ENCODE measurements at places on chromosomes 2 and 18.

- no peak for DNase-seq
Observed at GRCh38 chr2:42890791-42891355, 98.5 kb upstream of the HAAO start.

GRCh38 chr2:126894585-126895182 is 4.0 kb upstream of the TEX51 start:
- DNase-seq, result no peak

DNA sequence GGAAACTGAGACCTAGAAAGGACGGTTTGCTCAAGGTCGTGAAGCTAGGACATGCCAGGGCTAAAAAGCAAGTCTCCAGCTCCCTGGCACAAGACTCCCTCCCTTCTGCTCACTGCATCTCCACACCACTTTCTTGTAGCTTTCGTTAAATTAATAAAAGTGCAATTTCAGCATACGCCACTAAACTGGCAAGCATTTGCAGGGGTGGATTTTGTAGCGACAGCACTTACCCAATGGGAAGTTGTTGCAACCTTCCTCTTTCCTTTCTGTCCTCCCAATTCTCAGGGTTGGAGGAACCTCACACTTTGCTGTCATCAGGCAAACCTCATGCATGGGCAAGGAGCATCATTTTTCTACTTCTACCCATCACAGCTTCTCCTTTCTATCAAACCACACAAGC is 7.4 kb upstream of the RHOB start:
- DNase-seq, result peak; percentile 82

DNA sequence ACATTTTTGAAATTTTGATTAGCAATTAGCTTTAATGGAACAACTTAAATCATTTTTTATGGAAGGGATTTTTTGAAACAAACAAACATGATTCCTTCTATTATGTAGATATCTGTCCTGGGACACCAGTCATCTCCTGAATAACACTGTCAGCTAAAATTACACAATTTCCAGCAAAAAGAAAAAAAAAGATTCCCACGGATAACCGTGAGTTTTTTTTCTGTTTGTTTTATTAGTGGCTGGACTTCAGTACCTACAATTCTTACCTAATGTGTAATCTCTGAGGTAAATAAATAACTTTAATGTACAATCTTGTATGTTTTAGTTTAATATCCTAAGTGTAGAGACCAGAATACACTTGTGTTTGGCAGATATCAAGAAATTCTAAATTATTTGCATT is 126.6 kb upstream of the KYNU start:
- DNase-seq, result no peak

DNA sequence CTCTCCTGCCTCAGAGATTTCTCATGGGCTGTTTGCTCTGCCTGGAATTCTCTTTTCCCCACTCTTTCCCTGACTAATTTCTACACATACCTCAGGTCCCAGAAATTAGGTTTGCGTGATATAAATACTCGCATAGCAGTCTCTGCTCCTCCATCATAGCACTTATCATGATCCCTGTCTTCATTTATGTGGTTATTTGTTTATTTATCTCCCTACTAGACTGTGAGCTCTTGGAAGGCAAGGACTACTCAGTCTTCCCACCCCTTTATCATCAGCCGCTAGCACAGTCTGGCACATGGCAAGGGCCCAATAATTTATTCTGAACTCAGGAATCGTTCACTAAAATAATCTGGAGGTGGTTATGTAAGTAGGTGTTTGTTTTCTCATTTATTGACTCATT is 79.3 kb downstream of the ADCYAP1 start:
- DNase-seq, result no peak

- no peak for DNase-seq
Observed at GRCh38 chr2:163664610-163665009, 71.2 kb downstream of the FIGN start.

GRCh38 chr18:56649996-56650395 is 1.2 kb upstream of the WDR7 start:
- no peak for DNase-seq

DNA sequence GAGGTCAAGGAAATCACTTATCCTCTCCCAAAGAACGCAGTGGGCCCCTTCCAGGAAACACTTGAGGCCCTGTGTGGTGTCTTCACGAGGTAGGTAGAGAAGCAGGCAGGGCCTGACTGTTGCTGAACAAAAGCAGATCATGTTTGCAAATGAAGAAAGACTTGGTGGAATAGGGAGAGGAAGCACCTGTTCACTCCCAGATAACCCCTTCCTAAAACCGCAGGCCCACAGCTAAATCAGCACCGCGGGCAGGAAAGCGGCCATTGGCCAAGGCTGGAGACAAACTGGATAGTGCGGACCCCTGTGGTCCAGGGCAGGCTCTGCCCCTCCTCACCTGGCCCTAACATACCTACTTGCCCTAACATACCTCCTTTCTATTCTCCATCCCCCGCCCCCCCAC is 64.9 kb upstream of the KLHL29 start:
- DNase-seq, result peak; percentile 61
